ENCODE measurements at places on chromosomes 11 and 22.

- DNase-seq = no peak
Measured at GRCh38 chr22:26374391-26375026, 54.6 kb upstream of the ASPHD2 start.

- no peak for DNase-seq
Measured at GRCh38 chr11:78127403-78127802, 12.0 kb downstream of the ALG8 start.

- no peak for DNase-seq
Measured at GRCh38 chr11:123616505-123617198, 37.8 kb downstream of the SCN3B start.

- no peak for DNase-seq
Measured at GRCh38 chr22:29784451-29785361, 17.5 kb downstream of the UQCR10 start.

- DNase-seq = no peak
Measured at GRCh38 chr11:69817265-69818230, 1.7 kb downstream of the FGF3 start.

- no peak for DNase-seq
Measured at GRCh38 chr11:116579857-116580727, 192.7 kb downstream of the BUD13 start.

GRCh38 chr11:93840981-93841380 lies 9.4 kb downstream of the VSTM5 start:
- DNase-seq = no peak

- DNase-seq = no peak
Measured at GRCh38 chr11:124791626-124792341, 8.4 kb downstream of the MSANTD2 start.

GRCh38 chr11:124482362-124483147 lies 37.1 kb upstream of the OR8B8 start:
- DNase-seq = no peak

DNA sequence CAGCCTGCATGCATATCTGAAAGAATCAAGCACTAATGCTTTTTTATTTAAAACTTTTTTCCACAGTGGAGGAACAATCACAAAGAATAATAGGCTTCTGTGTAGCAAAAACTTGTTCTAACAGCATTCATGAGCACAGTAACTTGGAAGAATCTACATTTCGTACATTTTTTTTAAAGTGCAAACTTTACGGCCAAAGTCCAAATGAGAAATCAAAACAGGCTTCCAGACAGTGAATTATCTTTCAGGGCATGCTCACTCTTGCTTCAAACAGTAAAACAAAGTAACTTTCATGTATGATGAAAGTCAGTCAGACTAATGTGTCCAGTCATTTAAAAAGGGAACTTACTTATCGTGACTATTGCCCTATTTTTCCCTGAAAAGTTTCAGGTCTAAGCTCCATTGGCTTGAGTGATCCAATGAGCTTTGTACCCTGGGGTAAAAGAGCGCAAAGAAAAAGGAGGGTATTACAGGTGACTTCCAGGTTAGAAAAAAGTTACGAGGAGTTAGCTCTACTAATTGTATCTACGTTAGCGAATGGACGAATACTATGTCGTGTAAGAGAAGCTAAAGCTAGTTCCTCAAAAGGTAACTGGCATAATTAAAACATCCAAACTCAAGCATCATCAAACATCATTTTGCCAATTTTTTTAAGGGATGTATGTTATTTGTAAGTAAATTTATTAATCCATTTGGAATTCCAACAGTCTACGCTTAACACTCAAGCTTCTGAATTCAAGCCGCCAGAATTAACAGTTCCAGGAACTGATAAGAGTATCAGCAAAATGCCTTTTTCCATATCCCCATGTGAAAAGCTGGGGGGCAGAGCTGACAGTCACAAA lies 1.7 kb downstream of the PICALM start:
- no peak for DNase-seq

GRCh38 chr22:29148036-29148435 lies 57.7 kb upstream of the EMID1 start:
- no peak for DNase-seq

DNA sequence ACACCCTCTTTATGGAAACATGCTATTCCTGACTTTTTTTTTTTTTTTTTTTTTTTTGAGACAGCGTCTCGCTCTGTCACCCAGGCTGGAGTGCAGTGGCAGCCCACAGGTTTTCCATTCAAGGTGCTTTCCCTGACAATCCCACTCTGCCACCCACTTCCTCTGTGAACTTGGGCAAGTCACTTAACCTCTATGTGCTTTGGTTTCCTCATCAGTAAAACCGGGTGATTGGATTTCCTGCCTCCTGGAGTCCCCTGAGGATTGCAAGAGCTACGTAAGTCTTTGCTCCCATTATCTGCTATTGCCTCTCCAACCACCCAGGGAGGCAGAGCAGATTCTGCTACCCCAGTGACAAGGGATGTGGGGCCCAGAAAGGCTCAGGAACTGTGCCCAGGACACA lies 54.1 kb downstream of the CELSR1 start:
- no peak for DNase-seq

DNA sequence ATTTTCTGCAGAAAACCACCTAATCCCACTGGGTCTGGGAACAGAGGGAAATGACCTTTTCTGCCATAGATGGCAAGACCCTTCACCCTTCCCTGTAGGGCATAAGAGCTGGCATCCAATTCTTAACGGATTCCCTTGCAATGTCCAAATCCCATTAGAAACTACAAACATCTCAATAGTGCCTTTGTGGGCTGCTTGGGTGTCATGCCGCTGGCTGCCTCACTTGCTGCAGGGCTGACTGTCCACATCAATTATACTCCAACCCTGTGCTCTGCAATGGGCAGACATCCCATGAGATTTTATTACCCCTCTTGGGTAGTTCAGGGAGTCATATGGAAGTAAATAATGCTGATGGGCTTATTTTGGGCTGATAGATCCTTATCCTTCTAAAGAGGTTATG lies 7.3 kb downstream of the GRAP2 start:
- no peak for DNase-seq

DNA sequence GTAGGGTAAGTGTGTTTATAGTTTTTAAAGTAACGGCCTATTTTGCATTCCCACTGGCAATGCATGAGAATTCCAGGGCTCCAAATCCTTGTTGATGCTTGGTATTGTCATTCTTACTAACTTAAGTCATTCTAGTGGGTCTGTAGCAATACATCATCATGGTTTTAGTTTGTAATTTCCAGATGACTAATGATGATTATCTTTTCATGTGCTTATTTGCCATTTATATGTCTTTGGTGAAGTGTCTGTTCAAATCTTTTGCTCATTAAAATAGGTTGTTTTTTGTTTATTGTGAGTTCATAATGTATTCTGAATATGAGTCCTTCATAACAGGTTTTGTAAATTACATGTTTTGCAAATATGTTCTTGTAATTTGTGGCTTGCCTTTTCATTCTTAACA lies 31.2 kb downstream of the MTMR3 start:
- DNase-seq = no peak

- DNase-seq = no peak
Measured at GRCh38 chr11:27820249-27820648, 120.0 kb upstream of the BDNF start.

GRCh38 chr22:49240016-49240380 lies 587.7 kb downstream of the BRD1 start:
- no peak for DNase-seq

DNA sequence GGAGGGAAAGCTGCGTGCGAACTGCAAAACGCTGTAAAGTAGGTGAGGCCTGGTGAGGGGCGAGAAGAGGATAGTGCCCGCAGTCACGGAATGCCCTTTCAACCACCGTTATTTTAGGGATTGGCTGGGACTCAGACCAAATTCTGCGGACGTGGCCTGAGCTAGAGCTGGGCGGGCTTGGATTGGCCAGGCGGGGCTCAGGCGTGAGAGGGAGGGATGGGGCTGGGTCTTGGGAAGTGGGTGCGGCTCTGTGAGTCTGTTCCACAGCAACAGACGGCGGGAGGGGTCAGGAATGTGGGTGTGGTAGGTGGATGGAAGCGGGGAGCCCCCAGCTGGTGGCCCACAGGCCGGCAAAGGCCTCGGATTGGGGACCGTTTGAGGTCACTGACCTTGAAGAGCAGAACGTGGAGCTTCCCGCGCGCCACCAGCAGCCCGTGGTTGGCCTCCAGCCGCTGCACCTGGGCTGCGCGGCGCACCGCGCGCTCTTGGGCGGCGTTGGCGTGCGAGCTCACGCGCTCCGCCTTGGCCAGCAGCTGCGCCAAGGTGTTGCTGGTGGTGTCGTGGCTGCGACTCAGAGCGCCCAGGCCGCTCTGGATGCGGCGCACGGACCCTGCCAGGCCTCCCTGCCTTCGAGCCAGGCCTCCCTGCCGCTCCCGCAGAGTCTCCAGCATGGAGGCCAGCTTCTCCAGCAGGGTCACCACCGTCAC lies 444 bp downstream of the CAVIN3 start:
- DNase-seq = no peak

DNA sequence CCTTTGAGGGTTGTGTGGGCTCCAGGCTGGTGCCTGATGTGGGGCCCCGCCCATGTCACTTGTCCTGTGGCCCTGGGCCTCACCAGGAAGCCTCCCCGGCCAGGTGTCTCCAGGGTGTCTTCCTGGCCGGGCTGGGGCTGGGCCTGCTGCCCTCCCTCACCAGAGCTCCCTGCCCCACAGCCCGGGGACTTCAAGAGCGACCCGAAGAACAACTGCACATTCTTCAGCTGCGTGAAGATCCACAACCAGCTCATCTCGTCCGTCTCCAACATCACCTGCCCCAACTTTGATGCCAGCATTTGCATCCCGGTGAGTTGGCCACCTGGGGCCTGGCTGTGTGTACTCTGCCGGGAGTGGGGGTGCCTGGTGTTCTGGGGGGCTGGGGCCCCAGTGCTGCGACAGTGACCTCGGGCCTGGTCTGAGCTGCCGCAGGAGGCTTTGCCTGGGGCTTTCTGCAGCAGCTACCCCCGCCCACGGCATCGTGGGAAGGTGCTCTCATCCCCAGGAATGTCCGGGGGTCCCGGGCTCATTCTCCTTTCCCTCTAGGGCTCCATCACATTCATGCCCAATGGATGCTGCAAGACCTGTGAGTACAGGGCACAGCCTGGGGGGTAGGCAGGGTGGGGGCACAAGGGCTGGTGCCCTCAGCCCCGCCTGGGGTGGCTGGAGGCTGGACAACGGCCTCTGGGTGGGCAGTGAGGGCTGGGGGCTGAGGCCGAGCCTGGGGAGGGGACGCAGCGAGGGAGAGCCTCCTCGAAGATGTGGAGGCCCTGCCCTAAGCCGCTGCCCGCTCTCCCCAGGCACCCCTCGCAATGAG lies 34.6 kb downstream of the MUC2 start:
- no peak for DNase-seq

DNA sequence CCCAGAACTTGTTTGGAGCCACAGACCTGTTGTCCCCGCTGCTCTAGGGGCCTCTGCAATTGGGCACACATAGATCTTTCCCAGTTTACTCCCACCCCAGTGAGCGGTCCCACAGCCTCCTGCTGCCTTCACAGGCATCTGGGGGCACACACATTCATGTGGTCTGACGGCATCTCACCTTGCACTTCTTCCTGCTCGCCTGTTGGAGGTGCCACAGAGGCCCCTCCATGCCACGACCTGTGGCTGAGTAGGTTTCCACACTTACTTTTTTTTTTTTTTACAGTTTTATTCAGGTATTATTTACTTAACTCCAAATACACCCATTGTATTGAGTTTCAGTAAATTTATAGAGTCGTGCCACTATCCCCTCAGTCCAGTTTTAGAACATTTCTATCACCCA lies 68.9 kb upstream of the SEPTIN5 start:
- DNase-seq = no peak

- DNase-seq = no peak
Measured at GRCh38 chr11:1782031-1782590, 18.4 kb upstream of the CTSD start.

- no peak for DNase-seq
Measured at GRCh38 chr22:21067901-21068680, 22.3 kb downstream of the LRRC74B start.

DNA sequence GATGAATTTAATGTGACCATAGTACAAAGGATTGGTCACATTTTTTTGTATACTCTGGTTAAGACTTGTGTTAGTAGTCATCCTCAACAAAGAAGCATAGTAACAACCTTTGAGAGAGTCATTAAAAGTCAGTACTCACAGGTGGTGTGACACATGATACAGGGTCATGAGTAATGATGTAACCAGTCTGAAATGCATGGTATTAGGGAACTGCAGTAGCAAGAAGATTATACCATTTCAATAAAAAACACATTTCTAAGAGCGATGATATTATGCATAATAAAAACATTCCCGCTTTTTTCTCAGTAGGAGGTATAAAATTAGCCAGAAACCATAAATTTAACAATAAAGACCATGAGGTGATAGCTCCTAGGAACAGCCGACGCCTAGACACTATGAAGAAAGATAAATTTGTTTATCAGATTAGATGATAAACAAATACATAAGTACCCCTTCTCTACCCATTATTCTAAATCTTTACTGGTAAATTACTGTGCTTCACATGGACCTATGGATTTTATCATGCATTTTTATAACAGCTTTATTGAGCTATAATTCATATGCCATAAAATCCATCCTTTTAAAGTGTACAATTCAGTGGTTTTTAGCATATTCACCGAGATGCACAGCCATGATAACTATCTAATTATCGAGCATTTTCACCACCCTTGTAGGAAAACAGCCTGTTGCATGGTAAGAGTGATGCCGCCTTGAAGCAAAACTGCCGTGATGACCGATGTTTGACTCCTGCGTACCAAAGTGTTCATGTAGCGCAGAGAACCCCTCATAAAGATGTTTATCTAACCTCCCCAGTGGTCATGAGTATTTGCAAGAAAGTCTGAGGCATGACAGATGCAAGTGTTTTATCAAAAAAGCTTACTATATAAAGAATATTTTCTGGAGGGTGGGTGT lies 41.8 kb downstream of the TMPRSS5 start:
- DNase-seq = no peak

- DNase-seq = no peak
Measured at GRCh38 chr11:105137286-105137685, 2.3 kb downstream of the CARD18 start.

DNA sequence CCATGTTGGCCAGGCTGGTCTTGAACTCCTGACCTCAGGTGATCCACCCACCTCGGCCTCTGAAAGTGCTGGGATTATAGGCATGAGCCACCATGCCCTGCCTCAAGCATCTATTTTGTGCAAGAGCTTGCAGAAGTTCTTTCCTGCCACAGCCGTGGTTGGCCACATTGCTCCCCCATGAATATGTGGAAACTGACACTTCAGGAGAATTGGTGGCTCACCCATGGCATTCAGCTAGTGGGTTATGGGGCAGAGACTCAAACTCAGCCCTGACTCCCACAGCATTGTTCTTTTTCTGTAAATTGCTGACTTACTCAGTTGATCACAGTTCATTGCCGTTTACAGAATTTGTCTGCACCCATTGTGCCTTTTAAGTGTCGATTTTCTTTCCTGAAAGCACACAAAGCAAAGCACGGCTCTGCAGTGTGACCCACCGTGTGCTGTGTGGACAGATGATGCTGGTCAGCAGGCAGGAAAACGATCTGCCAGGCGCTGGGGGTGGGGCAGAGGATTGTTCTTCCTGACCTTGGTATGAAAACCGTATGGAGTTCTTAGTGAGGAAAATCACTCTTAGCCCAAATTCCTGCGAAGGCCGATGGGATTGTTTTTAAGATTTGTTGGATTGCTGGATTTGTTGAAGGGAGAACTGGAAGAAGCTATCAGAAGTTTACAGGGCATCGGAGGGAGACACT lies 115.6 kb downstream of the PTPRJ start:
- no peak for DNase-seq

GRCh38 chr11:72234514-72234830 lies 9.5 kb downstream of the PHOX2A start:
- no peak for DNase-seq

GRCh38 chr11:94938095-94939055 lies 35.0 kb downstream of the CWC15 start:
- DNase-seq = no peak

Data from NCI-H510A (cell line).